ENCODE measurements at places on chromosomes 5 and 9.

- no peak for DNase-seq
- H3K27ac ChIP-seq, result no peak overlapping the region
- H3K27me3 ChIP-seq, result no peaks in the 10 kb centered on the region
- no peaks in the 10 kb centered on the region for H3K4me1 ChIP-seq
These were observed 411.7 kb upstream of the ZNF462 start for GRCh38 chr9:106451223-106451622.

GRCh38 chr5:85538362-85538761 is 1079.4 kb upstream of the COX7C start:
- no peaks in the 10 kb centered on the region for H3K36me3 ChIP-seq
- no peak overlapping the region for H3K27ac ChIP-seq
- H3K27me3 ChIP-seq, result no peaks in the 10 kb centered on the region
- no peaks in the 10 kb centered on the region for H3K4me1 ChIP-seq
- H3K4me3 ChIP-seq, result no peak overlapping the region
- DNase-seq, result no peak

DNA sequence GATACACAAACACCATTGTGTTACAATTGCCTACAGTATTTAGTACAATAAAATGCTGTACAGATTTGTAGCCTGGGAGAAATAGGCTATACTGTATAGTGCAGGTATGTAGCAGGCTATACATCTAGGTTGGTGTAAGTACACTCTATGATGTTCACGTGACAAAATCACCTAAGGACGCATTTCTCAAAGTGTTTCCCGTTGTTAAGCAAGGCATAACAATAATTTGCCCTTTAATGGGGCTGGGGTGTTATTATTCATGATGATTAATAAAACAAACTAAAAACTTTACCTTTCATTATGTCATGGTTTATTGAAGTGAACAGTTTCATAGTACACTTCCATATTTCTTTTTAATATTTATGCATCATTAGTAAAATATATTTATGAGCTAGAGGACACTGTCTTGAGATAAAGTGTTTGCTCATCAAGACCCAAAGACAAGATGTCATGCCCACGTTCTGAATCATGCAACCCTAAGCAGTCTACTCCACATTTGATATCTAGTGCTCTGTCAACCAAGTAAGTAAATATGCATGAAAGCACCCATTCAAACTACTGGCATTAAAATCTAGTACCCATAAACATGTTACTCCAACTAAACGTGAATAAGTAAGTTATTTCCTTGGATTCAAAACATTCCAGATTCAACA is 220.5 kb downstream of the NR2F1-AS1 start:
- no peaks in the 10 kb centered on the region for H3K27me3 ChIP-seq
- no peaks in the 10 kb centered on the region for H3K36me3 ChIP-seq
- no peak for DNase-seq
- no peak overlapping the region for H3K4me3 ChIP-seq
- H3K4me1 ChIP-seq, result no peaks in the 10 kb centered on the region

DNA sequence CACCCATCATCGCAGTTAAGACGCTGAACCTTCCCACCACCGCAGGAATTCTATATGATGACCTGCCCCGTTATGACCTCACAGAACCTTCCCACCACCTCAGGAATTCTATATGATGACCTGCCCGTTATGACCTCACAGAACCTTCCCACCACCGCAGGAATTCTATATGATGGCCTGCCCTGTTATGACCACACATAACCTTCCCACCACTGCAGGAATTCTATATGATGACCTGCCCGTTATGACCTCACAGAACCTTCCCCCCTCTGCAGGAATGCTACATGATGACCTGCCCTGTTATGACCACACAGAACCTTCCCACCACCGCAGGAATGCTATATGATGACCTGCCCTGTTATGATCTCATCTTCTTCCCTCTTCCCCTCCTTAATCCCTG is 64.3 kb downstream of the IRX1 start:
- DNase-seq, result no peak
- H3K27me3 ChIP-seq, result no peaks in the 10 kb centered on the region
- no peaks in the 10 kb centered on the region for H3K36me3 ChIP-seq
- H3K4me3 ChIP-seq, result no peak overlapping the region

DNA sequence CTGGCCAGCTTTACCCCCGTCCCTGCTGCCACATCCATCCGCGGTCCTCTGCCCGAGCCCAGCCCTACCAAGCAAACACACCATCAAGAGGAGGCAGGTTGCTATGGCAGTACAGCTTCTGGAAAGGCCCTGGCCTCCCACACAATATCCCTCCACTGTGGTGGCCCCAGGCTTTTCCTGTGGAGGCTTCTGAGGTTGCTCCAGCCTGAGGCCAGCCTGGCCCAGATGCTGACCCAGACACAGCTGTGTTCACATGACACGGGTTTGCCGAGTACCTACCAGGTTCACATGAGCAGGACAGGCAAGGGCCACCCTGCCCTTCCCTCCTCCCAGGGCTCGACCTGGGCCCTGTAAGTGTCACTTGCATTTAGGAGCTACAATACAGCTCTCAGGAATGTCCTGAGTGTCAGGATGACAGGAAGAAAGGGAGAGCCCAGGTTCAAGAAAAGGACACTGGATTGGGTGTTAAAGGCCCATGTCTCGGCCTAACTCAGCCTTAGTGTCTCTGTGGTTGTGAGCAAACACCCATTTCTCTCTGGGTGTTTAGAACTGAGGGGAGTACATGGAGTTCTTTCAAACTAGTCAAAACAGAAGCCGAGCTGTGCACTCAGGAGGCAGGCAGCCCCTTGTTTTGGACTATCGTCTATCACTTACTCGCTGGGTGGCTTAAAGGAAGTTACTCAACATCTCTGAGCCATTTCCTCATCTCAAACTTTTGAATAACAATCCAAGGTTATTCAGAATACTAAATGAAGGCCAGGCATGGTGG is 40.2 kb downstream of the NAIF1 start:
- no peaks in the 10 kb centered on the region for H3K36me3 ChIP-seq
- H3K27me3 ChIP-seq, result no peaks in the 10 kb centered on the region
- peak overlapping the region; percentile 50 for H3K4me3 ChIP-seq
- H3K4me1 ChIP-seq, result peaks cover 100% of the 10 kb centered on the region
- DNase-seq, result peak; percentile 61

GRCh38 chr5:72651779-72652178 is 144.6 kb upstream of the ZNF366 start:
- no peaks in the 10 kb centered on the region for H3K36me3 ChIP-seq
- H3K27ac ChIP-seq, result no peak overlapping the region
- peaks cover 3% of the 10 kb centered on the region for H3K27me3 ChIP-seq
- DNase-seq, result no peak

DNA sequence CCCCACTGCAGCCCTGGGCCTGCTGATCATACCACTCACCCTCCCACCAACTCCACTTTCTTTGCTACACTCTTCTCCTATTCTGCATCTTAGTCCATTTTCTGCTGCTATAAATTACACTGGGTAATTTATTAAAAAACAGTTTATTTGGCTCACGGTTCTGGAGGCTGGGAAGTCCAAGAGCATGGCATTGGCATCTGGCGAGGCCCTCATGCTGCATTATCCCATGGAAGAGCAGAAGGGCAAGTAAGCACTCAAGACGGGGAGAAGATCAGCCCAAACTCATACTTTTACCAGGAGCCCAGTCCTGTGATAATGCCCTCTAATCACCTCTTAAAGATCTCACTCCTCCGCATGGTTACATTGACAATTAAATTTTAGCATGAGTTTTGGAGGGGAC is 9.4 kb downstream of the GLIPR2 start:
- H3K4me1 ChIP-seq, result peaks cover 99% of the 10 kb centered on the region
- no peak for DNase-seq
- H3K36me3 ChIP-seq, result peaks cover 32% of the 10 kb centered on the region
- no peaks in the 10 kb centered on the region for H3K27me3 ChIP-seq

GRCh38 chr5:76617675-76618074 is 5.5 kb downstream of the F2RL2 start:
- no peak overlapping the region for H3K4me3 ChIP-seq
- H3K36me3 ChIP-seq, result peaks cover 61% of the 10 kb centered on the region
- H3K27me3 ChIP-seq, result no peaks in the 10 kb centered on the region

DNA sequence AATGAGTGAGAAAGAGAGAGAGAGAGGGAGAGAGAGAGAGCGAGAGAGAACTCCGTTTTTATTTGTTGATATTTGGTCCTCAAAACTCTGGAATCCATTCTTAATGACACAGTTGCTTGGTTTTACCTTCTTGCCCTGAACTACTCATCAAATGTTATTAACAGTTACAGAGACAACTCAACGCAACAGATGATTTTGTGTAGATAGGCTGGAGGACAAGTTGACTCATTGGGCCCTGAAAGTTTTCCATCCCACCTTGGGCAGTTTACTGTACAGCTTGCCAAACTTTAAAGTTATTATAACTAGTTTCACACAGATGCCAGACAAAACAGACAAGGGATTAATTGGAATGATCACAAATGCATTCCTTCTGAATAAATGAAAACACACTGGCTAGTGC is 339.9 kb downstream of the ARL15 start:
- no peak for DNase-seq
- H3K27me3 ChIP-seq, result no peaks in the 10 kb centered on the region
- H3K36me3 ChIP-seq, result no peaks in the 10 kb centered on the region
- H3K4me1 ChIP-seq, result no peaks in the 10 kb centered on the region
- H3K27ac ChIP-seq, result no peak overlapping the region

GRCh38 chr9:75185585-75186170 is 97.4 kb downstream of the OSTF1 start:
- H3K36me3 ChIP-seq, result peaks cover 8% of the 10 kb centered on the region
- H3K27ac ChIP-seq, result no peak overlapping the region
- no peak overlapping the region for H3K4me3 ChIP-seq

All from CD4-positive, alpha-beta T cell (primary cell).